Activated CD4-positive, alpha-beta T cell treated with anti-CD3 and anti-CD28 coated beads, Interleukin-2, Interleukin-4, amounts not matched to agents 100 ng/mL and 50 ng/mL, durations not matched to agents 16 hours and 8 hours (primary cell): ENCODE measurements at places on chromosomes 16 and 17.

GRCh38 chr16:11498683-11499082, 88.0 kb downstream of the LITAF start:
- DNase-seq: no peak

- no peak for DNase-seq
Measured at GRCh38 chr16:89364606-89365005, 125.8 kb downstream of the ANKRD11 start.

DNA sequence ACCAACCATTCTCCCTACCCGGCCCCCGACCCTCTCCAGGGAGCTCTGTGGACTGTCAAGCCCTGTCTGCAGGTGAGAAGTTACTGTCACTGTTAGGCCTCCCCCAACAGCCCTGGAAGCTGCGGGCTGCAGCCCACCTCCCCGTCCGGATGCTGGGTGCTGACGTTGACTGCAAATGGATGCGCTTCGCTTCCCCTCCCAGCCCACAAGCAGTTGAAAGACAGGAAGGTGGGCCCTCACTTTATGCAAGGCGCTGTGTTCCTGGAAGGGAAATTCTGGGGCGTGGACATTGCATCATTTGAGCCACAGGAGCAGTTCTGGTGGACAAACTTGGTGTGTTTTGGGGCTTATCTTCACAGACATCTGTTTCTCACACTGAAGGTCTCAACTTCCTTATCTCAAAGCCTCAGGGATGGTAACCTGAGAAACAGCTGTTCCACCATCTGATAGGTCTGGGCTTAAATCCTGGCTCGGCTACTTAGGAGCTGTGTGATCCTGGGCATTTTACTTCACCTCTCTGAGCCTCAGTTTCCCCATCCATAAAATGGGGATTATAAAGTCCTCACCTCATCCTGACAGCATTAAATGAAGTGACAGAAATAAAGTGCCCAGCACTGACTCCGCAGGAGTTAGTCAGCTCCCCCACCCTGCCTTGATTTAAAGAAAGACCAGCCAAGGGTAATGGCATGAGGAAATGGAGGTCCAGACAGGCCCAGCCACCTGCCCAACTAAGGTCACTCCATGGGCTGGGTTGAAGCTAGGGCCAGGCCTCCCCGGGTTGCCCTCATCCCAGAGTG, 4.6 kb upstream of the DRC7 start:
- peak; percentile 43 for DNase-seq

- DNase-seq: no peak
Measured at GRCh38 chr17:21510686-21511362, 134.7 kb downstream of the KCNJ12 start.

- no peak for DNase-seq
Measured at GRCh38 chr17:4345581-4346252, 20.8 kb downstream of the UBE2G1 start.

GRCh38 chr17:74340470-74341023, 14.5 kb downstream of the KIF19 start:
- DNase-seq: no peak

GRCh38 chr17:57927048-57927723, 28.0 kb downstream of the CUEDC1 start:
- DNase-seq: no peak

DNA sequence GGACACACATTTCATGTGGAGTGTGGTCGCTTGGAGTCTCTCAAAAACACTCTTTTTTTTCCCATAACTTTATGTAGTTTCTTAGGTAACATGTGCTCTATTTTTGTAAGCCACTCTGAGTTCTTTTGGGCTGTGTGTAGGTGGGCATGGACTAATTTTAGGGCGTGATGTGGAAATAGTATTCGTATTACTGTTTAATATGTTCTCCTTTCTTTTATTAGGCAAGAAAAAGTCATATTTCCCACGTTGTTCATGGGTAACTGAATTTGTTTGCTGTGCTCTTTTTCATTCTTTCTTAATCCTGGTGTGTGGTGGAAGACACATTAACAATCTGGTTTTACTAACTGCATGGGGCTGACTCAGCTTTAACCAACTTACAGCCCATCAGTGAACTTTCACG, 27.4 kb downstream of the NDEL1 start:
- DNase-seq: no peak

DNA sequence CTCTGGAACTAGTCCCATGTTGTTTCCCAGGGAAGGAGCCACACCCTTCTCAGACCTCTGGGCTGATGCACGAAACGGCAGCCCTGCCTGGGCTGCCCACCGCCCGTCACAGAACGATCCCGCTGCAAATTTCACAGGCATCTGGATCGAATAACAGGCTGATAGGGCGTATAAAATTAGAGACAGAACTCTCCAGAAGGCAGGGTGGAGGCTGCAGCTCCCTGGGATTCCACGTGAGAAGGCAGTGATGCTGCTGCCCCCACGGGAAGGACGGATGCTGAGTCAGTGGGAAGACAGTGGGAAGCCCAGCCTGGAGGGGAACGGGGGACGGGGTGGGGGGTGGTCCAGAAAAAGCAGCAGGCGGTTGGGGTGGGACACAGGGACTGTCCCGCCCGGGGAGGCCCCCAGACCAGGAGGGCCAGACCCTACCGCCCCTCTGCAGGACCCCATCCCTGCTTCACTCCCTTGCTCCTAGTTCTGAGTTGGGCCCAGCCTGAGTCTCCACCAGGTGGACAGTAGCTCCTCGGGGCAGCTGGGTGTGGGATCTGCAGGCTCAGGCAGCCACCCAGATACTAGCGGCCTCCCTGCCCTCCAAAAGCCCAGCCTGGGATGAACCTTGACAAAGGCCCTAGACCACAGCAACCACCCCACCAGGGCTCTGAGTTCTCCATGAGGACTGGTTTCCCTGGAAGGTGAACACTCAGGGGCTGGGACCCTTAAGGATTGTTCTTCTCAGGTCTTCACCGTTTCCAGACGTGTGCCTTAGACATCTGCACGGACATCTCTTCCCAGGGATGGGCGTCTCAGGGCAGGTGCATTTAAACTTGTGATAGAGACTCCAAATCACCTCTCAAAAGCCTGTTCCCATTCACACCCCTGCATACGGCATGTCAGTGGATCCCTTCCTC, 117.8 kb downstream of the METRNL start:
- no peak for DNase-seq

DNA sequence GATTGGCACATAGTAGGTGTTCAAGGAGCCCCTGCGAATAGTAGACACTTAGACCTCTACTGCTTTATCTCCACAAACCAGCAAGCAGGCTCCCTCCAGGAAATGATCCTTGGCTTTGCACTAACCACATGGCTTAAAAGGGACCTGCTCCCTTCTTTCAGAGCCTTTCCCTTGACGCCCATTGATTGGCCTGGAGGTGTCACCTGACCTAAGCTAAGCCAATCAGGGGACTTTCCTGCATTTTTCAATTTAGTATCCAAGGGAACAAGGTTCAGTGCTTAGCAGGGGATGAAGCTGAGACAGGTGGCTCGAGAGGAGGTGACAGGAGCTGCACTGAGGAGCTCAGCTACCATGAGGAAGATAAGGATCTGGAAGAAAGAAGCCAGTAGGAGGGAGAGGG, 52.8 kb downstream of the CLEC19A start:
- DNase-seq: no peak
